ENCODE measurements at places on chromosomes 5 and 9.

DNA sequence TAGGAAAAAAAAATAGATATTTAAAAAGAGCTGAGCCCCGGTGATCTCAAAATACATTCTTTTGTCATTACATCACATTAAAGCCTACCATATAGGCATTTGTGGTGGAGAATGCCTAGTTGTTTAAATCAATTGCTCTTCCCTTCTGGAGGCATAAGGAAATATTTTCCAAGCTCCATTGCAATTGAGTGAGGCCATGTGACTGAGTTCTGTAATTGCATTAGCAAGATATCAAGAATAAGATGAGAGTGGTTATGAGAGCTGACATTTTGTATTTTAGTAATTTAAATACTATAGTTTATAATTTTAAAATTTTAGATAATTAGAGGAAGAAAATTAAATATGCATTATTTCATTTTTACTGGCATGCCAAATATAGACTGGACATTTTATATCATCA, 1195.9 kb downstream of the DTWD2 start:
- ATAC-seq: no peak

DNA sequence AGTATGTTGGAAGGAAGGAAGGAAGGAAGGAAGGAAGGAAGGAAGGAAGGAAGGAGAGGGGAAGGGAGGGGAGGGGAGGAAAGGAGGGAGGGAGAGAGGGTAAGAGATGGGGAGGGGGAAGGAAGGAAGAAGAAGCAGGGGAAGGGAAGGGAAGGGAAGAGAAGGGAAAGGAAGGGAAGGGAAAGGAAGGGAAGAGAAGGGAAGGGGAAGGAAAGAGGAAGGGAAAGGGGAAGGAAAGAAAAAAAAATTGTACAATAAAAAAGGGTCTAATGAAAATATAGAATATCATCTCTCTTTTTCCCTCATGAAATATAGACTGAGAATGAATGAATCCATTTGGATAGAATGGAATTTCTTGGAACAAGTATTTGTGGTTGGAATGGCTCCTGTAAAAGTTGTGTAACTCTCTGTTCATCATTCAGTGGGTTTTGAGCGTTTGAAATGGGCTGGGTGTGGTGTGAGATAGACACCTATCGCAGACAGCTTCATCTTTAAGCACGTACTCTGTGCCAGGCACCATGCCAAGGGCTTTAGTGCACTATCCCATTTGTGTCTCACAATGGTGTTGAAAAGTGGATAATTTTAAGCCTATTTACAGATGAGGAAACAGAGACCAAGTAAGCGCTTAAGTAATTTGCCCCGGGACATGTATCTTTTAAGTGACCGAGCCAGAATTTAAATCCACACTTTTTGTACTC, 11.6 kb upstream of the PAPPA start:
- no peak for ATAC-seq

DNA sequence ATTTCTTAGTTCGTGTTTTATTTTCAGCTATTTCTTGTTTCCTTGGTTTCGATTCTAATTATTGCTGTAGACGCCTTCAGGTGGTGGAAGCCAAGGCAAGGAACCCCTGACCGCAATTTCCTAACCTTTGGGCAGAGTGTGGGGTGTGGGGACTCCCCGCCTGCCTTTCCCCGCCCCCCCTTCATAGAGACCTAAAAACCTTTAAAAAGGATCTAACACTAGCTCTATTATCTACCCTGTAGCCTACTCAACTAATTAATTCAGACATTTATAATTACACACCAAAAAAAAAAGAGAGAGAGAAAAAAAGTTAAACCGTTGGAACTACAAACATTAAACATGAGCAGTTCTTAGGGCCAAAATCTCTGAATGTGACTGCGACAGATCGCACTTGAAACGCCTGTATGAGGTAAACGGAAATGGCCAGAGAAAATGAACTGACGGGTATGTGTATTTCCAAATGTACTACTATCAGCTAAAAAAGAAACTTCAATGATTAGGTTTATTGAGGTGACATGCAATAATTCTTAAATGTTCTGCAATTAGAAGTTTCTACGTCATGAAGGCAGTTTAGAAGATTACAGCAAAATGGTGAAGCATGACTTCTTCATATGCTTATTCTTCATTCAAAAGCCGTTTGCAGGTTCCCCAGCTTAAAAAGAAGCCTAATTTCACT, 19.0 kb upstream of the FER start:
- ATAC-seq: peak; percentile 18

- no peak for ATAC-seq
Observed at GRCh38 chr5:38602641-38603040, 46.2 kb upstream of the LIFR start.

- ATAC-seq: no peak
Observed at GRCh38 chr5:135514116-135514515, 21.6 kb downstream of the NEUROG1 start.

- ATAC-seq: no peak
Observed at GRCh38 chr5:34459908-34460307, 196.2 kb upstream of the RAI14 start.

GRCh38 chr9:115632391-115632790, 514.4 kb upstream of the TNC start:
- ATAC-seq: no peak

GRCh38 chr5:151719228-151720000, 32.7 kb upstream of the SPARC start:
- ATAC-seq: peak; percentile 79

- ATAC-seq: no peak
Observed at GRCh38 chr5:9523090-9523823, 22.6 kb downstream of the SEMA5A start.

DNA sequence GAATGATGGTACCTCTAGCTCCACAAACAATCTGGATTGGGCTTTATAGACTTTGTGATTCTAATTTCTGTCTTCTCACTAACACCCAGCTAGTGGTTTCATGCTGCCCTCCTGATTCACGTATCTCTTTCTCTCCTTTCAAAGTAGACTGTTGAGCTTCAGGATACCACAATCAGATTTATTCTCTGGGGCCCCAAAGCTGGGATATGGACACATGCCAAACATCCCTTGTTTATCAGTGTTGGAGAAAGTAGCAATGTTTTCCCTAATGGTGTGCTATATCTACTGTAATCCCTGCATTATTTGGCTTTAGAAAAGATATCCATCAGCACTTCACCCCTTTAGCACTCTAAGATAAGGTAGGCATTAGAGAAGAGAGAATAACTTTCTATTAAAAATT, 361.0 kb downstream of the FGF10 start:
- no peak for ATAC-seq

GRCh38 chr5:71732011-71732410, 12.9 kb downstream of the CARTPT start:
- ATAC-seq: no peak

DNA sequence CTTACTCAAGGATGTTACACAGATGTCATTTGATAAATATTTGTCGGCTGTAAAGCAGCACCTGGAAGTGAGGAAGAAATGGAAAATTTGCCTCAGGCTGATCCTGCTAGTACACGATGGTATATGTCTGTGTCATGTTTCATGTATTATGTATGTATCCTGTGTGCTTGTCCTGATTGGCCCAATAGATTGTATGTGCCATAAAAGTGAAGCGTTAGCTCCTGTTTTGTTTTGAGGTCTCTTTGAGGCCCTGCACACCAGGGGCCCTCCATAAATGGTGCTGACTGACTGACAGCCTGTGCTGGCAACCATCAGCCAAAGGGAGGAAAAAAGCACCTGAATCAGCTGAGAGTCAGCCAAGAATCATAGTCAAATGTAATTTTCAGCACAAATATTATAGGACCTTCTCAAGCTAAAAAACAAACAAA, 11.8 kb upstream of the LNPEP start:
- ATAC-seq: no peak

GRCh38 chr5:72191404-72191803, 84.1 kb downstream of the MAP1B start:
- peak; percentile 12 for ATAC-seq

- ATAC-seq: no peak
Observed at GRCh38 chr5:133773247-133774202, 161.2 kb upstream of the FSTL4 start.

GRCh38 chr9:20200991-20201431, 412.2 kb upstream of the SLC24A2 start:
- no peak for ATAC-seq

GRCh38 chr5:151499501-151500035, 52.2 kb downstream of the SLC36A1 start:
- ATAC-seq: no peak

GRCh38 chr9:87327575-87328125, 170.0 kb upstream of the DAPK1 start:
- ATAC-seq: peak; percentile 37

DNA sequence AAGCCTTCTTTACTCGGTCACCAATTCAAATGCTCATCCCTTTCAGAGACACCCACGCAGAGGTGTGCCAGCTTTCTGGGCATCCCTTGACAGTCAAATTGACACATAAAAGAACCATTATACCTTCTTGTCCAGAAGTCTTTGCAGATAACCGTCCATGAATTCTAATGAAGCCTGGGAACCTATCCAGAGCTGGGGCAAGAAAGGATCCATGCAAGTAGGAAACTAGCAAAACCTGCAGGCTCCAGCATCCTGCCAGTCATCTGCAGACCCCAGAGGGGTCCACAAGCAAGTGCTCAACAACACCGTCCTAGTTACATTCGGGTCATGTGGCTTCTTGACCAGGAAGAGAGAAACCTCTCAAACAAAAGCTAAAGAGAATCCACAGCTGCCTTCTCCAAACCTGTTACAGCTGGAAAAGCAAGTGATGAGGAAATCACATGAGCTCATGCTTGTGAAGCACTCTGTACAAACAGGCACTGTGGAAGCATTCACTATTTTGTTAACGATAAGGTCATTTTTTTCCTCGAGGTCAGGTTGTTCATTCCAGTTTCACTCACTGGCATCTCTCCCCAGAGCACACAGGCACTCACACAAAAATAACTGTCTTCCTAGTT, 80.2 kb upstream of the DMRT1 start:
- ATAC-seq: no peak

GRCh38 chr5:164801910-164802309, 1296.5 kb downstream of the MAT2B start:
- no peak for ATAC-seq

DNA sequence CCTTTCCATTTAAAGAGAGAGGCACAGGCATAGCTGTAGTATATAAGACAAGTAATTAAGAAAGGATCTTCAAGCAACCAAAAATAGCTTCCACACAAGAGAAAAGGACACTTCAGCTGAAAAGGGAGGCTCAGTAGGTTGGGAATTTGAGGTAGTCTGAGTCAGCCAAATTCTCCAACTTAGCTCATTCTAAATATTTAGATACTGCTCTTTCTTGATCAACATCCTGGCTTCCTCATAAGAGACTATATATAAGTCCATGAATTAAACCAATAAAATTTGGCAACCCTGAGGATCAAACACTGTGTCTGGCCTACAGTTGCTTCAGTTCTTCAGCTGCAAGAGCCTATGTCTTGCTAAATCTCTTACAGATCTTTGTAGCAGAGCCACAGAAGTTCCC, 17.8 kb downstream of the HINT1 start:
- ATAC-seq: no peak

GRCh38 chr9:18502546-18502945, 28.6 kb downstream of the ADAMTSL1 start:
- peak; percentile 49 for ATAC-seq

DNA sequence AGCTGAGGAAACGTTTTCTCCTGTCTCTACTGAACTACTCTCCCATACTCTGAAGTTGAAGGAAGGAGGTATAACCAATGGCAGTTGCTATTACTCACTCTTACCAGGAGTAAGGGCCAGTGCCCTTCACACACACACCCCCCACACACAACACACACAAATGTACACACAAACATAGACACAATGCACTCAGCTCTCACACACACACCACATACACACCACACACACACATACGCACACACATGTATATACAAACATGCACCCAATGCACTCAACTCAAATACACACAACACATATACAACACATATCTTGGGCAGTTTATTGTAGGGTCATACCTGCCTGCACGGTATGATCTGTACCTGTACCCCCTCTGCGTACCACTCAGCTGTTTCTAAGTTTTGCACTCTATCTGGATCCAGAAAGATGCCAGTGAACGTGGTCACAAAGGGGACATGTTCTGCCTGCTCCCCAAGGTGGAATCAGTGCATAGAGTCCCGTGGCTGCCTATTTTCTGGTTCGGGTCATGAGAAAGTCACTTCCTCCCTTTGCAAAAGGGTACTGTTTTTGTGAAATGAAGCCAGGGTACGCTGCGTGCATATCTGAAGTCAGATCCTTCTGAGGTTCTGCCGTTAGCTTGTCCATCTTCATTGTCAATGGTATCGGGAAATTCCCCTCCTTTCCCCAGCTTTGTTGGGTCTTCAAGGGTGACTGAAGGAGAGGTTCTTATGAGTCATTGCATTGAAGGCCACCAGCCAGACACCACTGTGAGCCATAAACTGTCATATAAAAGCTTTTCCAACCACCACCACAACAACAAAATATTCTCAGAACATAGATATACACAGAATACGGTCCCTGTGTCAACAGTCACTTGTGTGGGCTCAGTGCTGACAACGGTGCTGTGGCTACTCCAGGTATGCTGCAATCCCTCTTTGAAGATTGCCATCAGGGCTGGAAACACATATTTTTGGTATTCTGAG, 131.9 kb downstream of the UGCG start:
- no peak for ATAC-seq

- no peak for ATAC-seq
Observed at GRCh38 chr9:95067897-95068296, 249.6 kb downstream of the FANCC start.

- ATAC-seq: no peak
Observed at GRCh38 chr9:137461663-137462395, 2.7 kb upstream of the NSMF start.

- ATAC-seq: peak; percentile 48
Observed at GRCh38 chr5:30279237-30279636, 914.2 kb upstream of the CDH6 start.

- no peak for ATAC-seq
Observed at GRCh38 chr5:129496421-129496820, 36.3 kb downstream of the ADAMTS19 start.

DNA sequence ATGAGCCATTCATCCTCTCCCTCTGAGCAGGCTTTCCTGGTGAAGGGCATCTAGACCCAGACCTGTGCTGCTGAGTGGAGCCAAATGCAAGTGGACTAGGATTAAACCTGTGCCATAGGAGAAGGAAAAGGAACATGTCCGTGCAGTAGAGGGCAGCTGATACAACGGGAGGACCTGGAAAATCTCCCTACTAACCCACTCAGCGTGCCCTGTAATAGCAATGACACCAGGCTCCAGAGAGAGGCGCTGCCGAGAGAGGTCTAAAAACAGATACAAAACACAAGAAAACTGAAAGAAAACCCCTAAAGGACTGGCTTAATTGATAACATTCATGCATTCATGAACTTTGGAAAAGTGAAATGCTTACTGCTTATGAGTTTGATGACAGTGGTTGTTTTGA, 60.8 kb downstream of the PFDN1 start:
- 0 out of 3 replicates have a peak, but pooled peaks have one; percentile 0 for ATAC-seq

DNA sequence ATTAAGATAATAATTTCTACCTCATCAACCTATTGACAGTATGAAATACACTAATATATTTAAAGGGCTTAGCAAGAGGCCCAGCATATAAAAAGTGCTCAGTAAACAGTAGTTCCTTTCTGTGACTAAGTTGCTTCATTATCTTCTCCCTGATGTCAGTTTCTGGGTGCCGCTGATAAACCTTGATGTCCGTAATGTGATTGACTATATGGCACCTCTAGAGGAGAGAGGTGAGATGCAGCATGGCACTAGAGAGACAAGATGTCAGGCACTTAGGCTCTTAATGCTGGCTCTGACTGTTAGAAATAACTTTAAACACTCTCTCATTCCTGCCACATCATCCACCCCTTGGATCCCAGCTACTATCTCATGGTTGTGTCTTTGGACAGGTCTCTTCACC, 455.9 kb upstream of the KLF4 start:
- no peak for ATAC-seq
